ENCODE measurements at places on chromosomes 3 and 15.

DNA sequence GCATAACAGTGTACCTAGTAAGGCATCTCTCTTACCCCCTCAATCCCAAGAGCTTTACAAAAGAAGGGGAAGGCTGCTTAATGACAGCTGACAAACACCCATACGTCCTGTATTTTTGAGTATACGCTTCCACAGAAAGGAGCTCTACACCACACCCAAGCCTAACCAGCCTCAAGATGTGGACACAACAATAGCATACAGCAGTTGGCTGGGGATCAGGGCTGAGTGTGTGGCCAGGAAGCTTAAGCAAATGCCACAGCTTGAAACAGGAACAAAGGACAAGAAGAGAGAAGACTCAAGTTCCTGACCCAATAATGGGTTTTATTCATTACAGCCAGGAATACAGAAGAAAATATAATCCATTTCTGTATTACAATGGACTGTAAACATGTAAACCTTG, 6.9 kb downstream of the HEXA start:
- no peak for DNase-seq

- no peak for DNase-seq
These were observed 7.3 kb downstream of the SRPRB start for GRCh38 chr3:133812872-133813271.

GRCh38 chr15:90991587-90992285, 2.6 kb downstream of the PRC1 start:
- DNase-seq = no peak

DNA sequence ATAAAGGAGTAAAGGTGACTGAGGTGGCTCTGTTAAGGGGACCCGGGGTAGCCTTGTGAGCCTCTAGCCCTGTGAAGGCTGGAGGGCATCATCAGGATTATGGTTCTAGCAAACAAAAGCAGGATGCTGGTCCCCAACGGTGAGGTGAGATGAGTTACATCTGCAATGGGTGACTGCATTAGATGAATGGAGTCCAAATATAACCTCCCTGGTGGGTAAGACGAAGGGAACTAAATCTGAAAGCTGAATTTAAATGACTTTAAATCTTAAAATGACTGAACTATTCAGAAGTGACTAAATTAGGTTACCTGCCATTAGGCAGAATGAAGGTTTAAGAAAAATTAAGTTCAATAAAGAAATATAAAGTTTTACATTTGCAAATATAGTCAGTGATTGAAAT, 4.6 kb upstream of the HLTF start:
- DNase-seq = no peak

- no peak for DNase-seq
These were observed 4.4 kb downstream of the A4GNT start for GRCh38 chr3:138127636-138128365.

GRCh38 chr3:21954709-21955108, 203.7 kb upstream of the ZNF385D start:
- DNase-seq = no peak

DNA sequence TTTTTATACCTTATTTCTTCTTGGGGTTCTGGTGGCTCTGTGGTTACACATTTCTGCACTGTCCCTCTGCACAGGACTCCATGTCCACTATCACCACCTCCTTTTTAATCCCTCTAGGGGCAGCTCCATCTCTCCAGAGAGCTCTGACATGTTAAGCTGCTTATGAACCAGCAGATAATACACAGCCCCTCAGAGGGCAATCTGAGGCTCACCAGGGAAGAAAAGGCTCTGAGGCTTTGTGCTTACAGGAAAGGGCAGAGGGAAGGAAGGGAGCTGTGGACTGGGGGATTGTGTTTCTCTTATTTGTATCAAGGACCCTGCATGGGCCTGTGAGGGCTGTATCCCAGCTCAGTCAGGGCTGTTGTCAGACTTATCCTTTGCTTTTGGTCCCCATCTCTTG, 164.5 kb downstream of the EPHB1 start:
- DNase-seq = no peak

DNA sequence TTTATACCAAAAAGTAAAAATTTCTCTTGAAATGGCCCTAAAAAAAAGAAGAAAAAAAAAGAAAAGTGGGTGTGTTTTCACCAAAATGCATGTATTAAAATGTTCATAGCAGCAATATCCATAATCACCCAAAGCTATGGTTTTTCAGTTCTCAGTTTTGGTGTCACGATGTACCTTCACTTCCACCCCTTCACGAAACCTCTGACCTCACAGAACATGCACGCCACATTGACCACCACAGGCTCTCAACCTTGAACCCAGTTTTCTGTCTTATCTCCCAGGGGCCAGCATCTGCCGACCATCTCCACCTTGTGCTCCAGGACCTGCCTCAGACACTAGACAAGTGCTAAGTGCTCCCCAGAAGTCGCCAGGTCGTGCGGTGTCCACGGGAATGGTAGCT, 30.4 kb downstream of the COLQ start:
- no peak for DNase-seq

DNA sequence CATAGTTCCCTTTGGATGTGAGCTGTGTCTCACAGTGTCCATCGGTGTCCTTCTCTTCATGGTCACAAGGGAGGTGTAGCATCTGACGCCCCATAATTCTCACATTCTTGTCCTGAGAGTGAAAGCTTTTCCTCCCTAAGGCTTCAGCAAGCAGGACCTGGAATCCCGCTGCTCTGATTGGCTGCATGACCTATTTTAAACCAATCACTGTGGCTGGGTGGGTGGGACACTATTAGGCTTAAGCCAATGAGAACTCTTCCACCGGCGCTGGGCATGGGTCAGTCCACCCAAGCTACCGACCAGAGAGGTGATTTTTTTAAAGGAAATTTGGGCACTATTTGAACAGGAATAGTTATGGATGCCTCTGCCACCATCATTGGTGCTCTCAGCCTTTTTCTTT, 385.9 kb downstream of the MFSD1 start:
- DNase-seq = no peak

DNA sequence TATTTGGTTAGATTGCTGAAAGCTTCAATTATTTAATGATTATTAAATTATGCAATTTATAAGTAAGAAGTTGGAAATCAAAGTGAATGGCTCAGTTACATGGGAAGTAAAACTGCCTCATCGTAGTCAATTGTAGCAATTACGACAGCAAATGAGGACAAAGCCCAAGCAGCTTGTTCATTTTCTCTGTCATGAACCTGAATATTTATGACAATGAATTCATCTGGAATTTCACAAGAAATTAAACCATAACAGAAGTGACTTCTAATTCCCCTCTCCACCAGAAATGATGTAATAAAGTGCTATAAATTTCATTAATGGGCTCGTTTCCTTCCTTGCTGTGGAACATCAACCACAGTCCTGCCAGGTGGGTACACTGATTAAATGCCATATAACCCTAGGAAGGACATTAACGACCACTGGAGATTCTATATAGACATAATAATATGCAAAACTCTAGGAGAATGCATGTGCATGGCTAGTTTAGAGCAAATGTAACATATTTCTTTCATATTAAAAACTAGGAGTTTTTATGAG, 273.8 kb upstream of the DCBLD2 start:
- no peak for DNase-seq

GRCh38 chr3:55286693-55287092, 200.4 kb downstream of the WNT5A start:
- no peak for DNase-seq

DNA sequence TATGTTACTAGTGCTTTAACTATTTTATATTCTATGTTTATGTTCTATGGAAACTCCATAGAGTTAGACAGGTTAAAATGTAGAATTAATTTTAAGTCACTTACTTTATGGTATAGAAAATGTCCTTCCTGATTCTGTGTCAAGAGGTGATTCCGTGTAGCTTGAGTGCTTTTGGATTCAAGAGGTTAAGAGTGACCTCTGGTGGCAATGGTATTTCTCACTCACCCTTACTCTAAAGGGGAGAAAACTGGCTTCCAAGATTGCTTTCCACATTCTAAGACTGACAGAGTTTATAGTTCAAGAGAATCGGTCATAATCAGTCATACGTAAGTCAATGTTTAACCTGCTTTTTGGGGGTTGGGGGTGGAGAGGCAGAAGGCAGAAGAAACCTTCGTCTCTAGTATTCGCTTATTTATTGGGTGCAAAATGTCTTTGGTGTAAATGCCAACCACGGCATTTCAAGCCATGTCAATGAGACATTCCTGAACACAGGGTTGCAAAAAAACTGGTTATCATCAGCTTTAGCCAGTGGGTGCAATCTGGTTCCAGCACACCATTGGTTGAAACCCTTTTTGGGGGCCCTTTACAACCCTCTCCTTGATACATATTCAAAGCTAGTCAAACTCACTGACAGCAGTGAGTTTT, 92.0 kb upstream of the VGLL3 start:
- no peak for DNase-seq

DNA sequence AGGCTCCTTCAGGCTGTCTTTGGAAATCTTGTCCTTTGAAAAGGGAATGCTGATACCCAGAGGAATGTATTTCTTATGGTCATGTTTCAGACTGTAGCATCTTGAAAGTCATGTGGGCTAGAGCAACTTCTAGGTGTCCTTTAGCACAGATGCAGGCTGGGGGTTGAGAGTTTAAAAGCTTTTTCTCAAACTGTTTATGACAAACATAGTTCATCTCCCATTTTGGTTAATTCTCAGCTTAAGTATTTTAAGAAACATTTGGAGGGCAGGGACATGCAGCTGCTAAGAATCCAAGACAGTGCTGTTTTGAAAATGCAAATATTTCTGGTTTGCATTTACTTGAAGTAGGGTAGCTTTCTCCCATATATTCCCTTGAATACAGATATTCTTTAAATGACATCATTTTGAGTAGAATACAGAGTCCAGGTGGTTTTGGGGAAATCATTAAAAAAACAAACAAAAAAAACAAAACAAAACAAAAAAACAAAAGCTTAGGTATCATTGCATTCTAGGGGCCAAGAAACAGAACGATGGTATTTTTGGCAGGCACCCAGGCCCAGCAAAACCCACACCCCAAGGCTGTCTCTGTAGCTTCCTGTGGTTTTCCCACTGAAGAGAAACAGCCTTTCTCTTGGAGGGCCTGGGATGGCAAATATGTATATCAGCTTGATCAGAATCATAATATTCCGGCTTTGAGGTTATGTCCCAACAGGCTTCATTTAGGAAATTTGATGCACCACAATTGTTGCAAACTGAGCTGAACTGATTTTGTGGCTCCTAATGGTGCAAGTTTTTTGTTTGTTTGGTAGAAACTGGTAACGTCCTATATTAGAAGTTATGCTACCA, 120.0 kb downstream of the ATG7 start:
- DNase-seq = no peak

Data from left lung (tissue), 14 donors.